ENCODE measurements at places on chromosomes 11 and 22.
A peak's percentile ranks its signal among the peaks of the same experiment; 100 is the strongest.

- DNase-seq = peak; percentile 75
Measured at GRCh38 chr11:45922425-45923082, at the start of gene LARGE2. Gene LARGE2 (plus strand): TSS chr11:45922656. CDS start chr11:45922883, 227 bp downstream.

DNA sequence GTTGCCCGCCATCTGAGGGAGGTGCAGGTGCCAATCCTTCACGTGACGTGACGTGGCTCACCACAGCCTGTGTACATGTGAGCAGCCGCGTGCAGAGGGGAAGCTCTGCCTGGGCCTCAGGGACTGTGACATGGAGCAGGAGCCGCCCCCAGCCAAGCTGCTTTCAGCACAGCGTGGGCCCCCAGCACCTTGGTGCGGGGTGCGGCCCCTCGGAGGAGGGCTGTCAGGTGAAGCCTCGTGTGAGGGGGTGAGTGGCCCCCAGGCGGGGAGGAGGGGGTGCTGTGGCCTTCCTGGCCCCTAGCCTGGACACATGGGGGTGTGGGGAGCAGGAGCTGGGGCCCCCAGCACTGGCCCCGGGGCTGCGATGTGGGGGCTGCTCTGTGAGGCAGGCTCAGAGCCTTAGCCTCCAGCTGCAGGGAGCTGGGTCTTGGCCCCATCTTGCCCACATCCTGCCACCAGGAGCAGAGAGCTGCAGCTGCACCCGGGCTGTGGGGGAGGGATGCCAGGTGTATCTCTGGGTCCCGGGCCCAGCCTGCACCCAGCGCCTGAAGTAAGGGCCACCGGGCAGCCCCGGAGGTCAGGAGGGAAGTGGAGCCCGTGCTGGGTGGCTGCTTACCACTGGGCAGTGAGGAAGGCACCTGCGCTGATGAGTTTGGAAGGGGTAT is at the start of gene ADORA2A:
ADORA2A (plus strand) TSS at position 100 of the 665 bp plus-strand sequence. CDS start 5,806 bp downstream, outside the sequence.
- DNase-seq = no peak

DNA sequence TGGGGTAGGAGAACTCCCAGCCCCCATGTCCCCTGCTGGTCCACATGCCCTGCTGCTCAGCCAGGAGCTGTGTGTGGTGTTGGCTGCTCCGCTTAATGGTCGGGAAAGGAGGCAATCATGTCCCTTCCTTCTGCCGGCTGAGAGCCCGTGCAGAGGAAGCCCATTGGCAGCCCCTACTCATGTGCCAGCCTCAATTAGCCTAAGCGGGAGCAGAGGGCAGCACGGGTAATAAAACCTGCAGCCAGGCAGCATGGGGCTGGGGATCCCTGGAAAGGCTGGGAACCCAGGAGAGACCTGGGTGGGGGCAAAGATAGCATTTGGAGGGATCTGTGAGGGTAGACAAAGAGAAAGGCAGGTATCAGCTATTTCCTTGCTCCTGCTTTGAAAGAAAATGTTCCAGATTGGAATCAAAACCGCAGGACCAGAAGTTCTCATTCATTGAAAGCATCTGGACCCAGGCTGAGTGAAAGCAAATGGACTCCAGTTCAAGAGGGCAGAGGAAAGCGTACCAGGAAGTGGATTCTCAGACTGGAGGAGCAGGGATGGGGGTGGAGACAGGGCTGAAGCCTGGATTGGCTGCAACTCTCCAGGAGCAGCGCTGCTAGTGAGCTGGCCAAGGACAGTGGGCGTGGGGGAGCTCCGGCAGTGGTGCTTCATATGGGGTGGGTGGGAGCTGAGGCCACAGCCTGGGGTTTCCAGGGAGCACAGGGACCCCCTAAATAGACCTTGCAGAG is 103.4 kb upstream of the NECTIN1 start:
- no peak for DNase-seq

DNA sequence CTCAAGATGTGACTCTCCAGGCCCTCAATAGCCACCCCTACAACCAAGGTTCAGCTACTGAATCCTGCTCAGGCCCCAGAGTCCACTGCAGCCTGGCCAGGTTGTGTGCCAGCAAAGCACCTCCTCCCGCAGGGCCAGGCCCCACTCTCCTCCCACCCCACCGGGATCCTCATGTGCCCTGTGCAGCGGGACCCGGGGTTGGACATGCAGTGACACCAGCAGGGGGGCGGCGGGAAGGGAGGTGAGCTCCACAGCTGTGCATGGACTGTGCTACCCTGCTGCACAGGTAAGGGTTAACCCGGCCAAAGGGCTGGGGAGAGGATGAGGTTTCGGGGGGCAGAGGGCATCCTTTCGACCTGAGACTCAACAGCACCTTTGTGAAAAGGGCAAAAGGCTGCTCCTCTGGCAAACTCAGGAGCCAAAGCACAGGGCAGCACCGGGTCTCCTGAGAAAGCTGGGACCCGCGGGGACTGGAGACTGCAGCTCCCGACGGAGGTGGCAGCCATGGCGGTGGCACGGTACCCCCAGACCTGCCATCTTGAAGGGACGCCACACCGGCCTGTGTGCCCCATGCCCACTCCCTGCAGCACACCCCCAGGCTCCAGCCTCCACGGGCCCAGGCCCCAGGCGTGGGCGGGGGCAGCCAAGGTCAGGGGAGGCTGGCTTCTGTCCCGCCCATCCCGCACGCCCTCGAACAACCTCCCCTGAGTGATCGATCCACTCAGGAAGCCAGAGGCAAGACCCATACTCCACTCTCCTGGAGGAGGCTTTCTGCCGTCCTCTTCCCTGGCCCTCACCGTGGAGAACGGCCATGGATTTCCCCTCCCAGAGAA is 10.6 kb downstream of the PLXNB2 start:
- DNase-seq = no peak

DNA sequence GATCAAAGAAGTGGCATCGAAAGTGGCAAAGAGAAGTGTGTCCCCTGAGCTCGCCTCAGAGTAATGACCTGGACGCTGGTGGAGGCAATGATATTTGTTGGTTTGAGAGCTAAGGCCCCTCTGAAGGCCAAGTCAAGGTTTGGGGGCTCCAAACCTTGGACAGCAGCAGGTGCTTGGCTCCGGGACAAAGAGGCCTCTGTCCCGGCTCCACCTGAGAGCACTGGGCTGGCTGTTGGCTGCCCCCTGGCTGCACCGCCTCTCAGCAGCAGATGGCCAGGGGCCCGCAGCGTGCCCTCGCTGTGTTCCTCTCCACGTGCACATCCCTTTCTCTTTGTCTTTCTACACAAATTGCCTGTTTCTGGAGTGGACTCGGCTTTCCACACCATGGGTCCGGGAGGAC is 301.3 kb downstream of the NTM start:
- no peak for DNase-seq

GRCh38 chr11:748007-748359 is 719 bp downstream of the TALDO1 start:
- DNase-seq = no peak

GRCh38 chr11:104372111-104372510 is 208.2 kb upstream of the PDGFD start:
- DNase-seq = no peak

DNA sequence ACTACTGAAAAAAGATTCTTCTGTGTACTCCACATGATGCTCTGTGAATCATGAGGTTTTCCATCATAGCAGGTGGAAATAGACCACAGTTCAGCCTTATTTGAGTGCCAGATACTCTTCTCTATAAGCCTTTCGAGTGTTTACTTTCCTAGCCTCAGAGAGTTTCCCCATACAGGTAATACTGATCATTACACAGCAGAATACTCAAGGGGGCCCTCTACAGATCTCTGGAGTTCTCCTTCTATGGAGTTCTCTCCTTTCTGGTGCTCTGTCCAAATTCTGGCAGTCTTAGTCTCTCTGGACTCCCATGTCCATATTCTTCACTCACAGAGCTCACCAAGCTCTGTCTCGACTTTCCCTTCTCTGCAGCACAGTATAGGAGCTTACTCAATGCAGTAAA is 175.7 kb upstream of the CARD18 start:
- no peak for DNase-seq

GRCh38 chr11:1633864-1634263 is 4.3 kb downstream of the KRTAP5-5 start:
- DNase-seq = no peak

GRCh38 chr11:90310210-90310609 is 87.4 kb upstream of the CHORDC1 start:
- no peak for DNase-seq

- DNase-seq = no peak
Measured at GRCh38 chr11:27616711-27617110, 83.5 kb downstream of the BDNF start.

GRCh38 chr22:36818010-36818642 is 1.3 kb upstream of the PVALB start:
- no peak for DNase-seq

DNA sequence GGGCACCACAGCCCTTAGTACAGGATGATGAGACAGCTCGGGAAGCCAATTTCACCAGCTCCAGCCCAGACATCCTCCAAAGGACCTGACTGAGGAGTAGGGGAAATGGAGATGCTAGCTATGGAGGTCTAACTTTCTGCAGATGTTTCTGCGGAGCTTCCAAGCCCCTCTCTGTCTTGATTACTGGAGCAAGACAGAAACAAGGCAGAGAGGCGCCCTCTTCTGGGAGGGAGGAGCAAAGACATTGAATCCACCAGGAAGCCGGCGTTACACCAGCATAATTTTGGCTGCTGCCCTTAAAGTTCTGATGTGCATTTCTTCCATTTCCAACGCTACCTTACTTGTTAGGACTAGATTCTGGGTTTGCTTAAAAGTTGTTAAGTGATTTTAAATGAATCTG is 107.3 kb upstream of the HSD17B12 start:
- DNase-seq = no peak

DNA sequence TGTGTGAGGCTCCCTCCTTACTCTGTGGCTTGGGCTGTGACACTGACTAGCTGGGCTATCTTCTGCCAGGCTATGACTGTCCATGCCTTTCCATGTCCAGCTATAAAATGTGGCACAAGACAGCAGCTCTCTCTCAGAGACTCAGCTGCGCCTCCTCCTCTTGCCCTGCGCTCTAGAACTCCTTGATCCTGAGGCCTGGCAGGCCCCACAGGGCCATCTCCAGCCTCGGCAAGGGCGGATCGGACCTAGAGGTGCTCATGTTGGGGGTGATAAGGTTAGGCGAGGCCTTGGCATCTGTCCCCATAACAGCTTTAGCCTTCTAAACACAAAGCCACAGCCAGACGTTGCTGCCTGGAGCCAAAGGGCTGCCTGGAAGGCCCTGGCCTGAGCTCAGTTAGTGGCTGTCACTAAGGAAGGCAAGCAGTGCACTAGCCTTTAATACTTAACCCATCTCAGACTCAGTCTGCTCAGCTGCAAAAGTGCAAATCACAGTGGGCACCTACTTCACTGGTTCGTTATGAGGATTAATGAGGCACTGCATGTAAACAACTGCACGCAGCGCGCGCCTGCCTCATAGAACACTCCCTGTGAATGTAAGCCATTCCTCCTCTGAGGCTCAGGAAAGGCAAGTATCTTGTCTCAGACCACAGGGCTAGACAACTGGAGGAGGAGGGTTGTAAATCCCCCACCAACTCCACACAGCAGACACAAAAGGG is 1.2 kb downstream of the GUCD1 start:
- no peak for DNase-seq

DNA sequence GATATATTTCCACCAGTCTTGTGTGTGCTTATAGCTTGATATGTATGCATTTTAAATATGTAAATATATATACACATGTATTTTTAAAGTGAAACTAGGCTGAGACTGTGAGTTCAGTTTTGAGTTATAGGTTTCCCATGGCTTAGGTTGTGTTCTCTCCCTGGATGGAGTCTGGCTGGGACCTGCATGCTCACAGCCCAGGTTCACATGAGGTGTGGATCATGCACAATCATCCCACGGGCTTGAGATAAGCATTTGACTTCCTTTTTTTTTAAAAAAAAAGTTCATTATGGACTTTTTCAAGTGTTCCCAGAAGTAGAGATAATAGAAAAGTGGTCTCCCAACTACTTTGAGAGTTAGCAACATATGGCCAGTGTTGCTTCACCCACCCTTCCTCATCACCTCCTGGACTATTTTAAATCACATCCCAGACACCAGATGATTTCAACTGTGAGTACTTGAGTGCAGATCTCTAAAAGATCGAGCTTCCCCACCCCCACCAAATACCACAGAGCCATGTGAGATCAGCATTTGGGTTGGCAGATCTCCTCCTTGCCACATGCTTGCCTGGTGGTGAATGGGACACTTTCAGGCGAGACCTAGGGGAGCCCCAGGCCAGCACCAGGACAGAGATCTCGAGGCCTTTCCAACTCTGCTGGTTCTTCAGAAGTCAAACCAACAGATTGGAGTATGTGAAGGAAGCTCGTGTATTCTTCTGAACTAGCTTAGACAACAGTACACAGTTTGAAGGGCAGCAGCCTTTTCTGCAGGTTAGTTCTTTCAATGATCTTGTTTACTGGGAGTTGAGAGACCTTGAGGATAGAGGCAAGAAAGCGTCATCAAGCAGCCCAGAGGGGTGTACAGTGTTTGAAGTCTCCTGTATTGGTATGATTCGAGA is 15.9 kb downstream of the MED15 start:
- no peak for DNase-seq

- no peak for DNase-seq
Measured at GRCh38 chr11:44445500-44446365, 119.7 kb upstream of the CD82 start.

DNA sequence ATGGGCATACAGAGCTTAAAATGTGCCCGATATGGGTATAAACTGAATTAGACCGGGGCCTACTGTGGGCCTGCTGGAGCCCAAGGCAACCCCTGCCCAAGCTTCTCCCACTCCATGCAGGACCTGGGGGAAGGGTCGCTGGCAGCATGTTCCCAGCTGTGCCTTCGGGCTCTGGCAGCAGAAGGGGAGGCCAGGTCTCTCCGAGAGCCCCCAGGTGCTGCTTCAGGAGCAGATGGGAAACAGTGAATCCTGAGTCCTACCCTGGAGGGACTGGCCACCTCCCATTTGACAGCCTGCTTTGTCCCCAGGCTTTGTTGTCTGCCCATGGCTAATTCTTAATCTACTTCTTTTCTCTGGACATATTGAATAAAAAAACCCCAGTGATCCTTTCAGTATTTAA is 315.6 kb upstream of the B3GAT1 start:
- no peak for DNase-seq

DNA sequence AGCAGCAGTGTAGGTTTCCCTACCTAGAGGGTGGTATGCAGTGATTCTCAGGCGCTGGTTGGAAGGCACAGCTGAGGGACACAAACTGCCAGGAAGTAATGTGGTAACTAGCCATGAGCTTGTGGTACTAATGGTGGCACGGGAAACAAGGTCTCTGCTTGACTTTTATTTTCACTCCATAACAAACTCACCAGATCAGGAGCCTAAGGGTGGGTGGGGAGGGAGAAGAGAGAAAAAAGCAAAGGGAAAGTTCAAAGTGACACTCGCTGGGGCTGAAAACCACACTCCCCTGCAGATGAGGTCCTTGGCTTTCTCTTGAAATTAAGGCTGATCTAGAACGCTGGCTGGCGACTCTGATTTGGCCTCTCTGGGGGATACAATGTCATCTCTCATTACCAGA is 22.0 kb downstream of the TRAF6 start:
- no peak for DNase-seq

GRCh38 chr11:116615211-116615865 is 157.4 kb downstream of the BUD13 start:
- no peak for DNase-seq

GRCh38 chr11:59187587-59187986 is 15.7 kb downstream of the DTX4 start:
- DNase-seq = no peak

DNA sequence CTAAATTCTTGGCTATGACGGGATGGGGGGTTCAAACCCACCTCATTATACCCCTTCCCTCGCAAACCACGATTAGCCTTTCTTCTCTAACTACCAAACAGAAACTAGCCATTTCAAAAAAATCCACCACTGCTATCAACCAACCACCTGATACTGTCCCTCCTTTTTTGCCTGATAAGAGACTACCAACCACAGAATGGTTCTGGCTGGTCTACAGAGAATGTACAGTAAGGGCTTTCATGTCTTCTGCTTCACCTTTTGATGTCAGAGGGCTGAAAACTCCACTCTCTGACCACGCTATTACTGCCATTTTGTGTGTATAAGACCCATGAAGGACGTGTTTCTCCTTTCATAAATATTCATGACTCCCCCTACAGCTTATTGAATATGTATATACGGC is 19.1 kb downstream of the RIC3 start:
- no peak for DNase-seq

Measured in RWPE2 (cell line).